WTC11 (cell line): ENCODE measurements at places on chromosomes 5 and 9. TPM values are rescaled to one million over a fixed set of nuclear protein-coding genes. Genes with fewer than 3 reads are reported as not detected.

The DMRT3 gene
- not detected in 3 replicates for total RNA-seq

The GFM2 gene
- 27.8 to 31.6 TPM (median 29.2 TPM) in 3 replicates for total RNA-seq

DNA sequence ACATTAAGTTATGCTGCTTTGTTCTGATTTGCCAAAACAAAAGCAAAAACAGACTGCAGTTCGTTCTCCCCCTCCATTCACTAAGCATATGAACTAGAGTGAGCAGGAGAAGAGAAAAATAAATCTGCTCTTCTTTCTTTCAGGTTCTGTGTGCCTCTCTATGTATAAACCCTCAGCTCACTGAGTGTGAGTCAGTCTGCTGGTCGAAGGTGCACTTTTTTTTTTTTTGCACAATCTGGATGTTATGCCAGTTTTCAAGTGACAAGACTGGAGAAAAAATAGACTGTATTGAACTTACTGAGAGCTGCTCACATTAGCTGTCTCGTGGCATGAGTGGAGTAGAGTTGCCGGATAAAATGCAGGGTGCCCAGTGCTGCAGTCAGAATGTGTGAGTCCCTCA is 244.6 kb upstream of the ATP10B start:
- DNase-seq = no peak

DNA sequence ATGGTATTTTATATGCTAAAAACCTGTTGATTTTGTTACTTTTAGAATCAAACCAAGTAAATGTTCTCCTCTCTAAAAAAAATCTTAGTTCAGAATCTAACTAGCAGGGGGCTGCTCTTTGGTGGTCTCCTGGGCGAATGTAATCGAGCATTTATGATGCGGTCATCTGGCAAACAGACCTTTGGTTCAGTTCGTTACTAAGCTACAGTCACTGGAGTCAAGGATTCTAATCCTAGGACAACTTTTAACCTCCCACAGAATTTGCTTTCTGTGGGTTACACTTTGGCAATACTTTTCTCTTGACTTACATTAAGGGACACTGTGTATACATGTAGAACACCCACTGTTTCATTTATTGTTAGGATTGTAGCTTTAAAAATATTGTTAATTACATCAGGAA is 26.3 kb upstream of the FREM1 start:
- no peak for DNase-seq

GRCh38 chr9:89477811-89478630 is 19.9 kb downstream of the SEMA4D start:
- DNase-seq = no peak

- DNase-seq = no peak
Observed at GRCh38 chr5:72203251-72203845, 96.1 kb downstream of the MAP1B start.
